ENCODE measurements at places on chromosomes 13 and 19. TPM values are rescaled to one million over a fixed set of nuclear protein-coding genes. Genes with fewer than 3 reads are reported as not detected.

DNA sequence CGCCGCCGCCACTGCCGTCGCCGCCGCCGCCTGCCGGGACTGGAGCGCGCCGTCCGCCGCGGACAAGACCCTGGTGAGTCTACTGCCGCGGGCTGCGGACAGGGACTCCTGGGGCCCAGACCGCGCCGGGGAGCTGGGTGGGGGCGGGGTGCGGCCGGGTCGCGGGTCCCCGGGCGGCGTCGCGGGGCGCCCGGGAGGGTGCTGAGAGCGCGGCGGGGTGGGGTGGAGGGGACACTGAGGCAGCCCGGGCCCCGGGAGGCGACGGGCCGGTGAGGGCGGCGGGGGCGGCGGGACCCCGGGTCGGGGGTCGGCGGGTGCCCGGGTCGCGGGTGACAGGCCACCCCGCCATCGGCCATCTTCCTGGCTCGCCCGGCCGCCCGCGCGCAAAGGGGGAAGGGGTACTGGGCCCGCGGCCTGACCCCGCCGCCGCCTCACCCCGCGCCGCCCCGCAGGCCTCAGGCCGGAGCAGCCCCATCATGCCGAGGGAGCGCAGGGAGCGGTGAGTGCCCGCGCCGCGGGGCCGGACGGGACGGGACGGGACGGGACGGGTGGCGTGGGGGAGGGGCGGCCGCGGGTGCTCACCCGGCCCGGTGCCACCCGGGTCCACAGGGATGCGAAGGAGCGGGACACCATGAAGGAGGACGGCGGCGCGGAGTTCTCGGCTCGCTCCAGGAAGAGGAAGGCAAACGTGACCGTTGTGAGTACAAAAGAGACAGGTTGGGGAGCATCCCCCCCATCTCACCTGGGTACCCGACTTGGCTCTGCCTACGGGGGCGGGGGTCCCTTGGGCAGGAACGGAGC is 489 bp downstream of the CCNE1 start:
- DNase-seq, result peak; percentile 30

DNA sequence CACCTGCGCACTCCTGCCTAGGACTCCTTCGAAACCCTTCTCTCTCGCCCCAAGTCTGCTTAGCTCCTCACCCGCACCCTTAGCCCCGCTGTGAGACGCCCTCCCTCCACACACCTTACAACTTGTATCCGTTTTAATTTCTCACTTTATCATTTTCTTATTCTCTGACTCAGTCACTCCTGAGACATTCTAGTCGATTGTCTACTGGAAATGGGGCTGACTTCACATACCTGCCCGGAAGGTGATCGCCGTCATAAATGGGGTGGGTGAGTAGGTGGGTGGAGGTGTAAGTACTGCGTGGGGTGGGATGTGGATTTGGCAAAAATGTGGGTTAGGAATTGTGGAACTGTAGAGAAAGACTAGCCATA is 714 bp downstream of the NDFIP2 start:
- peak; percentile 21 for DNase-seq

DNA sequence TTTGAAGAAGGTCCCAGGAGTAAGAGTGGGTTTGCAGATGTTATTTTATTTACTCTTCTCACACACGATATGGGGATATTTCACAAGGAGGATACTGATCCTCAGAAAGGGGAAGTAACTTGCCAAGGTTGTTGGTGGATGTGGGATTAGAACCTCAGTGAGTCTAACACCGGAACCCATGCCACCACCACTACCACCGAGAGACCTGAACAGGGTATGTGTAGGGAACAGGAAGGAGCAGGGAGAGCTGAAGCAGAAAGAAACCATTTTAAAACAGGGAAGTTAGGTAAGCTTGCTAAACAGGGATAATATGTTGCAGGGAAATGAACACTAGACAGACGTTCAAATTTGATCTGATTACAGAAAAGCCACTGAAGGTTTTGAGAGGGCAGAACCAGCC is 11.6 kb upstream of the CEACAM3 start:
- DNase-seq, result no peak

The PSG6 gene
- total RNA-seq, result not detected

The ZNF45 gene
- 12.2 TPM for total RNA-seq

DNA sequence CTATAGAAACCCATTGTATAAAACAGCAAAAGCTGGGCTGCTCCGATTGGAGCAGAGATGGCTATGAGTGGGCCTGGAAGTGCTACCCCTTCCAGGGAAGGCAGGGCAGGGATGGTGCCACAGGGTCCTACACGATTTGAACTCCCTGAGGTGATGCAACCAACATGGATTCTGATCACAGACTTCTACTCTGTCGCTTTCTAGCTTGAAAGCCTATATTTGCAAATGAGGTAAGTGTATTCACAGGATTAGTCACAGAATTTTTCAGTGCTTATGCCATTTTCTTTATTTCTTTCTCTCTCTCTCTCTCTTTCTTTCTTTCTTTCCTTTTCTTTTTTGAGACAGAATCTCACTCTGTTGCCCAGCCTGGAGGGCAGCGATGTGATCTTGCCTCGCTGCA is 179.0 kb downstream of the SPRY2 start:
- DNase-seq, result no peak

- DNase-seq, result no peak
Observed at GRCh38 chr13:80931118-80931517, 590.2 kb upstream of the SPRY2 start.

DNA sequence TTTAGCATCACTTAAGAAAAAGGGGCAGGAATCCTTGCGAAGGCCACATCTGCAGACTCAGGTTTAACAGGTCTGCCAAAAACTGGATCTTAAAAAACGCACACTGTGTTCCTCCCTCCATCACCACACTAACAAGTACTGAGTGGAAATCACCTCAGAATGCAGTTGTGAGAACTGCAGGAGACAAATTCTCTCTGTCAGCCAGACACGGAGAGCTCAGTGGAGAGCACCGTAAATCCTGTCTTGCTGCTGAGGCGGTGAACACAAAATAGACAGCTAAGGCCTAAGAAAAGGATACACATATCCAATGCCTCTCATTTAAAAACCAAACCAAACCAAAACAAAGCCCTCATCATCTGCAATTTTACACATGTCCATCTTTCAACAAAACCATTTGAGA is 1287.6 kb downstream of the EFNB2 start:
- DNase-seq, result no peak

The NPAS1 gene
- 6.8 TPM for total RNA-seq

All from WTC11 (cell line).